ENCODE measurements at places on chromosomes 3 and 15. TPM values are rescaled to one million over a fixed set of nuclear protein-coding genes. Genes with fewer than 3 reads are reported as not detected.

- no peak overlapping the region for H3K27ac ChIP-seq
- H3K4me1 ChIP-seq: no peaks in the 10 kb centered on the region
- H3K36me3 ChIP-seq: no peaks in the 10 kb centered on the region
- H3K4me3 ChIP-seq: no peak overlapping the region
- peaks cover 7% of the 10 kb centered on the region for H3K27me3 ChIP-seq
These were observed 105.3 kb upstream of the LINGO1 start for GRCh38 chr15:77738038-77738370.

DNA sequence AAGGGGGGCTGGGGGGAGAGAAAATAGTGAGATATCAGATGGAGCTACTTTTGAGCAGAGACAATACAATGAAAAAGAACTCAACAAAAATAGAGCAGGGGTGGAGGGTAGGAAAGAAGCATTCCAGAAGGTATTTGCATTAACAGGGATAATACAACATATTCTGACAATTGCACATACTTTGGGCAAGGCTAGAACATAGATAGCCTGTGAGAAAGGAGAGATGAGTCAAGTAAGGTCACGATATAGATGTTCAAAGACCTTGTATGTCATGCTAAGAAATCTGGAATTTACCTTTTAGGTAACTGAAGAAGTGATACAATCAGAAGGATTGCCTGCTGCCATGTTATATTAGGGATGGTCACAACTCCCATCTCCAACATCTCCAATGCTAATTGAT is 155.2 kb downstream of the GSK3B start:
- no peak overlapping the region for H3K4me3 ChIP-seq
- H3K4me1 ChIP-seq: no peaks in the 10 kb centered on the region
- H3K27ac ChIP-seq: no peak overlapping the region
- no peaks in the 10 kb centered on the region for H3K36me3 ChIP-seq
- DNase-seq: no peak

DNA sequence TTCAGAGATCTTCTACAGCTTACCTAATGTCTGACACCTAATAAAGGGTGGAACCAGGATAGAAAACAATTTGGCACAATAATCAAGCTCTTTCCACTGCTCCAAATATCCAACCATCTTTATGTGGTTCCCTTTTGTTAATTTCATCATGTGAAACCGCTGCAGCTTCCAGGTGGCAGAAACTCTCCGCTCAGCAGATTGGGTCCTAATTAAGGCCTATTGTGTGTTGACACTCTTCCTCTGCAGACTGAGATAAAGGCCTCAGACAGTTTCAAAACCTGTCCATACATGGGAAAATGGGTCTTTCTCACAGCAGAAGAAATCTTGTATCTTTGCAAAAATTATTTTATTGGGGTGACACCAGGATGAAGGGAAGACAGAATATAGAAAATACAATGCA is 1002.4 kb upstream of the SEMA6D start:
- no peaks in the 10 kb centered on the region for H3K27me3 ChIP-seq
- H3K4me3 ChIP-seq: no peak overlapping the region
- no peak for DNase-seq
- no peaks in the 10 kb centered on the region for H3K36me3 ChIP-seq

DNA sequence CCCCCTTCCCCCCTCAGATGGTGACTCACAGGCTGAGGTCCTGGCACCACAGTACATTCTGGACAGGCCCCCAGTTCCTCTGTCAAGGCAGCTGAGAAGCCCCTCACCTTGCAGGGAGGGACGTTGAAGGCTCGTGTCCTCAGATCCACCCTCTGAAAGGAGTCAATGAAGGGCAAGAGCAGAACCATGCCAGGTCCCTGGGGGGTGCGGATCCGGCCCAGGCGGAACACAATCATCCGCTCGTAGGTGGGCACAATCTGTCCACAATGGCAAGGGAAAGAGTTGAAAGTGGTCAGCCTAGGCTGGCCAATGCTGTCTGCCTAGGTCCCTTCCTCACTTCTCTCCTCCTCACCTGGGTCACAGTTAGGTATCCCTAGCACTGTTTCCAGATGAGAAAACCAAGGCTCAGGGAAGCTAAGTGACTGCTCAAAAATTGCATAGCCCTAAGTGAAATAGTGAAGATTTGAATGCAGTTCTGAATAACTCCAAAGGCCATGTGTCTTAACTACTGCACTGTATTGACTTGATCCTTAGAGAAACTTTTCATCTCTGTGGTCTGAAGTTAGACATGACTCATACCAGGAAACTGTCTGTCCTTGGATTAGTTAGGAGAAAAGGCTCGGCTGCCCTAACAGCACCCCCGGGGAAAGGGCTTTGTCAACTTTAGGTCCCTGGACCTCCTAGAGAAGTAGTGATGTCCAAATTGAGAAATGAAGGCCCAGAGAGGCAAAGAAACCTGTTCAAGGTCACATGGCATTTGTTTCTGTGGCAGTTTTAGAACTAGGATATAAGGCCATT is 2.9 kb downstream of the STOML1 start:
- no peaks in the 10 kb centered on the region for H3K36me3 ChIP-seq
- peak; percentile 98 for DNase-seq
- no peaks in the 10 kb centered on the region for H3K27me3 ChIP-seq
- H3K4me3 ChIP-seq: no peak overlapping the region
- peaks cover 49% of the 10 kb centered on the region for H3K4me1 ChIP-seq

GRCh38 chr15:98791046-98791701 is 142.8 kb downstream of the IGF1R start:
- no peaks in the 10 kb centered on the region for H3K27me3 ChIP-seq
- H3K36me3 ChIP-seq: no peaks in the 10 kb centered on the region
- no peak overlapping the region for H3K27ac ChIP-seq
- DNase-seq: no peak
- peaks cover 17% of the 10 kb centered on the region for H3K4me1 ChIP-seq

DNA sequence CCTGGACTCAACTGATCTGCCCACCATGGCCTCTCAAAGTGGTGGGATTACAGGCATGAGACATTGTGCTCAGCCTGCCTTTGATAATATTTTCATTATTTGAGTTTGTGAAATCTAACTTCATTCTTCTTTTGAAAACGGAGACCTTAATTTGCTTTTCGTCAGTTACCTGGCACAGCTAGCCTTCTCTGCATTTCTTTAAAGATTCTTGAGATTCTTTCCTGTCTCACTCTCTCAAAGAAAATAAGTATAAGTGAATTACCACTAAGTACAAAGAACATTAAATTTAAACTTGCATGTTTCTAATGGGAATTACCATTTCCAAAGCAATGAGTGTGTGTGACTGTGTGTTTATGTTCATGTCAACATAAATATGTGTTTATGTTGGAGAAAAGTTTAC is 187.9 kb downstream of the NFKBIZ start:
- no peaks in the 10 kb centered on the region for H3K36me3 ChIP-seq
- H3K27ac ChIP-seq: no peak overlapping the region
- H3K4me1 ChIP-seq: no peaks in the 10 kb centered on the region
- H3K4me3 ChIP-seq: no peak overlapping the region
- H3K27me3 ChIP-seq: no peaks in the 10 kb centered on the region

GRCh38 chr15:51853998-51854397 is 24.5 kb downstream of the TMOD3 start:
- H3K27me3 ChIP-seq: no peaks in the 10 kb centered on the region
- no peaks in the 10 kb centered on the region for H3K4me1 ChIP-seq
- H3K36me3 ChIP-seq: no peaks in the 10 kb centered on the region
- DNase-seq: no peak

- H3K4me1 ChIP-seq: no peaks in the 10 kb centered on the region
- H3K4me3 ChIP-seq: no peak overlapping the region
- peaks cover 39% of the 10 kb centered on the region for H3K27me3 ChIP-seq
- no peaks in the 10 kb centered on the region for H3K36me3 ChIP-seq
- no peak for DNase-seq
- no peak overlapping the region for H3K27ac ChIP-seq
These were observed 30.6 kb upstream of the PROK2 start for GRCh38 chr3:71815340-71816067.

DNA sequence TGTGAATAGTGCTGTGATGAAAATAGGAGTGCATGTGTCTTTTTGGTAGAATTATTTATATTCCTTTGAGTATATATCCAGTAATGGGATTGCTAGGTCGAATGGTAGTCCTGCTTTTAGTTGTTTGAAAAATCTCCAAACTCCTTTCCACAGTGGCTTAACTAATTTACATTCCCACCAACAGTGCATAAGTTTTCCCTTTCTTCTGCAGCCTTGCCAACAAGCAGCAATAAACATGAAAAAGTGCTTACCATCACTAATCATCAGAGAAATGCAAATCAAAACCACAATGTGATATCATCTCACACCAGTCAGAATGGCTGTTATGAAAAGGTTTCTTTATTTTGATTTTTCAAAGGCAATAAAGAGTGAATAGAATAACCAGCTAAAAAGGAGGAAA is 1105.9 kb downstream of the NAALADL2 start:
- no peaks in the 10 kb centered on the region for H3K36me3 ChIP-seq
- H3K4me3 ChIP-seq: no peak overlapping the region
- H3K27me3 ChIP-seq: no peaks in the 10 kb centered on the region
- no peaks in the 10 kb centered on the region for H3K4me1 ChIP-seq

- H3K27ac ChIP-seq: no peak overlapping the region
- H3K27me3 ChIP-seq: no peaks in the 10 kb centered on the region
- DNase-seq: no peak
- H3K36me3 ChIP-seq: no peaks in the 10 kb centered on the region
These were observed 18.2 kb downstream of the OR5K4 start for GRCh38 chr3:98371853-98372252.

- no peaks in the 10 kb centered on the region for H3K27me3 ChIP-seq
- no peak overlapping the region for H3K4me3 ChIP-seq
- no peak for DNase-seq
- H3K27ac ChIP-seq: no peak overlapping the region
These were observed 105.0 kb upstream of the P2RY1 start for GRCh38 chr3:152729906-152730305.

The GP9 gene
- total RNA-seq: not detected

The GHSR gene
- total RNA-seq: not detected

The TERC gene
- 144 TPM for total RNA-seq

The TMEM207 gene
- total RNA-seq: not detected

Measured in osteoblast (primary cell).